ENCODE measurements at places on chromosomes 1 and 21. TPM values are rescaled to one million over a fixed set of nuclear protein-coding genes. Genes with fewer than 3 reads are reported as not detected.

Gene PRDM15
- 11.8 TPM for total RNA-seq

DNA sequence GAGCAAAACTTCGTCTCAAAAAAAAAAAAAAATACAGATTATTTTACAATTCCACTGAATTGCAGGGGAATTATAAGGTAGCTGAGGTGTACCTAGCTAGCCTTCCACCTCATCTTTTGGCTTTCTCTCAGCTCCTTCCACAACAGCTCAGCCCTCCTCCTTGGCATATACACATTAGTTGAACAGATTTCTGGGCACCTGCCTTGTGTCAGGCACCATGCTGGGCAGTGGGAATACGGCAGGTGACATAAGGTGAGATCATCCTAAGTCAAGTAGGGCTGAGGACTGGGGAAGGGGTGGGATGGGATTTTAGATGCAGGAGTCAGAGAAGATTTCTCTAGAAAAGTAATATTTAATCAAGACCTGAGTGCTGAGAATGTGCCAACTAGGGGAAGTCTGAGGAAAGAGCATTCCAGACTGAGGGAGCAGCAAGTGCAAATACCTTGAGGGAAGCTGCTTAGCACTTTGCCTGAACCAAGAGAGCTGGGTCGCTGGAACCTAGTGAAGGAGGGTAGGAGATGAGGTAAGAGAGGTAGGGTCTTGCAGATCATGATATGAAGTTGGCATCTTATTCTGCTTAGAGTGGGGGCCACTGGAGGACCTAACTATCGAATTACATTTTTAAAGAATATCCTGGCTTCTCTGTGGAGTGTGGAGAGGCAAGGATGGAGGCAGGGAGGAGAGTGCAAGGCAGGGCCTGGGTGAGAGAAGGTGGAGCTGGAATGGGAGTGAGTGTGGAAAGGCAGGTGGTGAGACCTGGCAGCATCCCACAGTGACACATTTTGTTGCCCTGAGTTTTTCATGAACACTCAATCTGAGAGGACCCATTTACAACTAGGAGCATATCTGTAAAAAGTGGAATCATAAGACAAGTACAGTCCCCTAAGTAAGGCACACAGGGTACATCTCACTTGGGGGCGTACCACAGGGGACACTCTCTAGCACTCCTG, 28.2 kb downstream of the LAMC2 start:
- DNase-seq = no peak

GRCh38 chr1:70220517-70221237, 503 bp upstream of the SRSF11 start:
- DNase-seq = no peak

GRCh38 chr1:48978413-48978812, 201.7 kb upstream of the BEND5 start:
- no peak for DNase-seq

- no peak for DNase-seq
These were observed 249.6 kb downstream of the COL11A1 start for GRCh38 chr1:102858695-102859094.
